ENCODE measurements at places on chromosomes 2 and 18. TPM values are rescaled to one million over a fixed set of nuclear protein-coding genes. Genes with fewer than 3 reads are reported as not detected.

Gene LYG1
- total RNA-seq = 0.85 TPM

Gene LRRC30
- not detected for total RNA-seq

Gene LYPD1
- total RNA-seq = 32.1 TPM

Gene NT5DC4
- not detected for total RNA-seq

Gene ACADL
- total RNA-seq = not detected

Gene TEKT4
- not detected for total RNA-seq

Gene C1GALT1C1L
- 1.1 TPM for total RNA-seq

Gene PECR
- 16.9 TPM for total RNA-seq

Gene AFF3
- 2.0 TPM for total RNA-seq

Gene DLX2
- 0.96 TPM for total RNA-seq

Gene VIL1
- total RNA-seq = under 0.01 TPM

Gene LOXHD1
- total RNA-seq = not detected

Gene RGPD4
- under 0.01 TPM for total RNA-seq

Gene ACVR2A
- 7.3 TPM for total RNA-seq

Gene TMEM247
- total RNA-seq = not detected

Gene CENPA
- 17.4 TPM for total RNA-seq

Gene APCDD1
- 0.19 TPM for total RNA-seq

Gene UGT1A10
- total RNA-seq = not detected

Gene ITPRIPL1
- total RNA-seq = 1.1 TPM

Gene RBMS1
- total RNA-seq = 84.0 TPM

Gene MC4R
- total RNA-seq = under 0.01 TPM

Gene UGT1A7
- not detected for total RNA-seq

Gene C1D
- 33.3 TPM for total RNA-seq

Gene IL37
- total RNA-seq = not detected

Gene APOB
- total RNA-seq = not detected

Gene PTPN2
- 39.2 TPM for total RNA-seq

Gene ABCB11
- not detected for total RNA-seq

Gene CXXC1
- total RNA-seq = 24.5 TPM

Gene FEV
- total RNA-seq = not detected

Gene RAD51AP2
- under 0.01 TPM for total RNA-seq

Gene CDK15
- total RNA-seq = 0.56 TPM

Gene NCKAP5
- 9.9 TPM for total RNA-seq

Gene BCL11A
- 0.19 TPM for total RNA-seq

Gene OTOF
- 0.19 TPM for total RNA-seq

Gene ANKRD62
- total RNA-seq = under 0.01 TPM

Gene RGPD6
- total RNA-seq = 40.5 TPM

Gene REG3G
- not detected for total RNA-seq

Gene HJURP
- 43.1 TPM for total RNA-seq

Gene GATA6
- total RNA-seq = 35.0 TPM

Gene CFC1
- not detected for total RNA-seq

Gene NEU4
- total RNA-seq = 0.28 TPM

Gene CDC42EP3
- 70.2 TPM for total RNA-seq

Gene CGREF1
- 14.9 TPM for total RNA-seq

Gene MYL1
- total RNA-seq = not detected

Gene LDLRAD4
- under 0.01 TPM for total RNA-seq

Gene DCDC2C
- total RNA-seq = not detected

Gene POMC
- total RNA-seq = 0.85 TPM

Gene MYOM1
- total RNA-seq = 0.38 TPM

Gene LRATD1
- total RNA-seq = under 0.01 TPM

Gene MAPRE3
- total RNA-seq = 2.8 TPM

Data from regular cardiac myocyte (primary cell).